ENCODE measurements at places on chromosomes 5 and 9. TPM values are rescaled to one million over a fixed set of nuclear protein-coding genes. Genes with fewer than 3 reads are reported as not detected.

The SLIT3 gene
- total RNA-seq = 2.0 TPM

The PITX1 gene
- 38.5 TPM for total RNA-seq

- H3K36me3 ChIP-seq = no peaks in the 10 kb centered on the region
- DNase-seq = no peak
- no peak overlapping the region for H3K27ac ChIP-seq
- 0 out of 2 replicates have a peak, but pooled peaks cover 2% of the 10 kb centered on the region for H3K27me3 ChIP-seq
Observed at GRCh38 chr5:16505140-16505891, 39.7 kb upstream of the ZNF622 start.

DNA sequence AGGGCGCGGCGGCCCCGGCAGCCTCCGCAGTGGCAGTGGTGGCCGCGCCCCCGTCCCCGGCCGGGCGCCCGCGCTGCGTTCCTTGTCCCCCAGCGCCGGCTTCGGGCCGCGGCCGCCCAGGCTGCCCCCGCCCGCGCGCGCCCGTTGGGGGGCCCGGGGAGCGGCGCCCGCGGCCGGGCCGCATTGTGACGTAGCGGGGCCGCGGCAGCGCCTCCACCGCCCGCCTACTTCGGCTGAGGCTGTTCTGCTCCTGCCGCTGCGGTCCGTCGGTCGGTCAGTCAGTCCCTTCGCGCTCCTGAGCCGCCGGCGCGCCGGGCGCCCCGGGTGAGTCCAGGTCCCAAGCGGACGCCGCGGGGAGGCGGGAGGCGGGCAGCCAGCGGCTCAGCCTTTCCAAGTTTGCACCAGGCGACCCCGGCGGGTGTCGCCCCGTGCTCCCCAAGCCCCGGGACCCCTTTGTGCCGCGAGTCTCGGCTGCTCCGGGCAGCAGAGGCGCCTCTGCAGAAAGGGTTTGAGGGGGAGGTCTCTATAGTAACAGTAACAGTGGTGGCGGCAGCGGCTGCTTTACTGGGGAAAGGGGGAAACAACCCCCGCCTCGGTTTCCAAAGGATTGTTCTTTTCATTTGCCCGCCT, at the start of gene SNCAIP:
TSS of gene SNCAIP (plus strand) at position 277 of the 630 bp plus-strand sequence. CDS start 78,898 bp downstream, outside the sequence.
- H3K36me3 ChIP-seq = no peaks in the 10 kb centered on the region
- DNase-seq = peak; percentile 44
- peak within 1 kb of the TSS; percentile 56 for H3K4me3 ChIP-seq
- peaks cover 11% of the 10 kb centered on the region for H3K27me3 ChIP-seq
- no peaks in the 10 kb centered on the region for H3K4me1 ChIP-seq

GRCh38 chr9:116757030-116757429, 69.9 kb downstream of the TRIM32 start:
- no peaks in the 10 kb centered on the region for H3K36me3 ChIP-seq
- no peak overlapping the region for H3K27ac ChIP-seq
- H3K4me1 ChIP-seq = no peaks in the 10 kb centered on the region
- no peaks in the 10 kb centered on the region for H3K27me3 ChIP-seq

DNA sequence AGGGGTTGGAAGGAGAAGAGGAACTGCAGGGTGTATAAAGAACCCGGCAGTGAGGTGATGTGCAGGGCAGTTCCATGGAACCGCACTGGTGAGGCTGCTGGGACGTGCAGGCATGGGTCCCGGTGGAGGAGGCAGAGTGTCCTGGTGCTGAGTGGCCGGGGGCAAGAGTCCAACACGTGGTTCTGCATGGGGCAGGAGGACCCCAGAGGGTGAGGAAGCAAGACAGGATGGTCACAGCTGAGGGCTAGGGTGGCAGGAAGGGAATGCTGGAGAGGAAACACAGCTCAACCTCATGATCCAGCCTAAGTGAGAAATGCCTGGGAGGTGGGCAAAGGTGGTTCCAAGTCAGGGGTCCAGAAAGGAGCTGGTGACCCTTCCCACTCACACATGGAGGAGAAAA, 87.2 kb downstream of the S1PR3 start:
- no peaks in the 10 kb centered on the region for H3K36me3 ChIP-seq
- H3K27ac ChIP-seq = no peak overlapping the region
- peaks cover 12% of the 10 kb centered on the region for H3K27me3 ChIP-seq
- no peaks in the 10 kb centered on the region for H3K4me1 ChIP-seq
- no peak overlapping the region for H3K4me3 ChIP-seq

GRCh38 chr9:114343471-114344187, 14.0 kb downstream of the ORM2 start:
- no peak overlapping the region for H3K4me3 ChIP-seq
- no peak overlapping the region for H3K27ac ChIP-seq
- no peaks in the 10 kb centered on the region for H3K4me1 ChIP-seq
- DNase-seq = no peak
- no peaks in the 10 kb centered on the region for H3K36me3 ChIP-seq
- H3K27me3 ChIP-seq = no peaks in the 10 kb centered on the region

GRCh38 chr5:196350-196749, 5.1 kb downstream of the LRRC14B start:
- DNase-seq = no peak
- no peaks in the 10 kb centered on the region for H3K4me1 ChIP-seq
- H3K36me3 ChIP-seq = no peaks in the 10 kb centered on the region
- H3K27ac ChIP-seq = no peak overlapping the region
- H3K4me3 ChIP-seq = no peak overlapping the region

The CBY3 gene
- not detected for total RNA-seq

DNA sequence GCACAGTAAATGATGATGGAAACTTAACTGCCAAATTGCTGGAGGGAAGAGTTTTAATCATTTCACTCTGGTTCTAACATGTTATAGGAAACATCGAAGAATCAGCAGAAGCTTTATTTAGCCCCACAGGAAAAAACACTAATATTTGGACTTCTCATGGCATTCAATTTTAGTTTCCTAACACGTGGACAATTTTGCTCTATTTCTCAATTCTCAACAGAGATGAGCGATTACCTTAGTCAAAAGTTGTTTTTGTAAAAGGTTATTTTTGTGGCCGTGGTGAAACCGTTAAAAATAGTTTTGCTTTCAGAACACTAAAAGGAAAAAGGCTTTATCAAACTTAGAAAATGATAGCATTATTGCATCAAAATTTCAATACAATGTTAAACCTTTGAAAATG, 235.2 kb downstream of the PLK2 start:
- no peaks in the 10 kb centered on the region for H3K4me1 ChIP-seq
- H3K4me3 ChIP-seq = no peak overlapping the region
- no peaks in the 10 kb centered on the region for H3K36me3 ChIP-seq
- H3K27ac ChIP-seq = no peak overlapping the region
- no peaks in the 10 kb centered on the region for H3K27me3 ChIP-seq

The PPP2CA gene
- 179 TPM for total RNA-seq

GRCh38 chr5:123089914-123090660, 1.0 kb downstream of the PRDM6 start:
- DNase-seq = peak; percentile 36
- peaks cover 4% of the 10 kb centered on the region for H3K4me1 ChIP-seq
- peak overlapping the region; percentile 61 for H3K4me3 ChIP-seq
- no peak overlapping the region for H3K27ac ChIP-seq
- no peaks in the 10 kb centered on the region for H3K36me3 ChIP-seq

GRCh38 chr5:171907725-171908343, 98.6 kb downstream of the FBXW11 start:
- peaks cover 4% of the 10 kb centered on the region for H3K36me3 ChIP-seq
- H3K27me3 ChIP-seq = no peaks in the 10 kb centered on the region
- H3K27ac ChIP-seq = no peak overlapping the region
- no peaks in the 10 kb centered on the region for H3K4me1 ChIP-seq
- no peak overlapping the region for H3K4me3 ChIP-seq
- peak; percentile 76 for DNase-seq

DNA sequence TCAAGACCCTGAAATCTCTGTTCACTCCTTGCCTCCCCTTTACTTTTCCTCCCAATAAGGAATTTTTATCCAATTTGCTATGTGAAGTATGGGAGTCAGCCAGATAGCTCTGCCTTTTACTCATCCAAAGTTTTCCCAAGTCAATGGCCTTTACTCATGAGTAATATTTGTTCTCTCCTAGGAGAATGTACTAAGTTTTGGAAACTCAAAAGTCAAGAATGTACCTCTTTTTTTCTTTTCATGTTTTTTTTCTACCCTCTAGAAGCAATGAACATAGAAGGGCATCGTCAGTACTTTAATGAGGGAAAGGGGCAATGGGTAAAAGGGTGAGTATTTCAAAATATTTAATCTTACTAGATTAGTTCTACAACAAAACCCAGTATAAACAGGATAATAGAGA, 140.2 kb upstream of the SGCD start:
- no peaks in the 10 kb centered on the region for H3K4me1 ChIP-seq
- DNase-seq = no peak
- H3K36me3 ChIP-seq = no peaks in the 10 kb centered on the region

DNA sequence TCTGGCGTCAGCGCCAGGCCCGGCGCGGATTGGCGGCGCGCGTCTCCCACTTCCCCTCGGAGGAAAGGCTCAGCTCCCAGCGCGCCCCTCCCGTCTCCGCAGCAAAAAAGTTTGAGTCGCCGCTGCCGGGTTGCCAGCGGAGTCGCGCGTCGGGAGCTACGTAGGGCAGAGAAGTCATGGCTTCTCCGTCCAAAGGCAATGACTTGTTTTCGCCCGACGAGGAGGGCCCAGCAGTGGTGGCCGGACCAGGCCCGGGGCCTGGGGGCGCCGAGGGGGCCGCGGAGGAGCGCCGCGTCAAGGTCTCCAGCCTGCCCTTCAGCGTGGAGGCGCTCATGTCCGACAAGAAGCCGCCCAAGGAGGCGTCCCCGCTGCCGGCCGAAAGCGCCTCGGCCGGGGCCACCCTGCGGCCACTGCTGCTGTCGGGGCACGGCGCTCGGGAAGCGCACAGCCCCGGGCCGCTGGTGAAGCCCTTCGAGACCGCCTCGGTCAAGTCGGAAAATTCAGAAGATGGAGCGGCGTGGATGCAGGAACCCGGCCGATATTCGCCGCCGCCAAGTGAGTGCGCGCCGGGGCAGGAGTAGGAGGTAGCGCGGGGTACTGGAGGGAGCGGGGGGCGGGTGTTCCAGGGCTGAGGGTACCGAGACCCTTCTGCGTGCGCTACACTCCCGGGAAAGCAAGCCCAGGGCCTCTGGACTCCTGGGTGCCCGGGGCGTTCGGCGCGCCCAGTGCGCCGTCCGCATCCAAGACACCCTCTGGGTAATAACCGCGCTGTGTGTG, at the start of gene MSX2:
TSS of gene MSX2 (plus strand) at position 99 of the 777 bp plus-strand sequence. CDS start at position 177, 78 bp downstream.
- peak within 1 kb of the TSS; percentile 89 for H3K4me3 ChIP-seq
- H3K27me3 ChIP-seq = peaks cover 24% of the 10 kb centered on the region
- H3K36me3 ChIP-seq = no peaks in the 10 kb centered on the region
- peak within 1 kb of the TSS; percentile 33 for H3K27ac ChIP-seq
- DNase-seq = peak; percentile 91

DNA sequence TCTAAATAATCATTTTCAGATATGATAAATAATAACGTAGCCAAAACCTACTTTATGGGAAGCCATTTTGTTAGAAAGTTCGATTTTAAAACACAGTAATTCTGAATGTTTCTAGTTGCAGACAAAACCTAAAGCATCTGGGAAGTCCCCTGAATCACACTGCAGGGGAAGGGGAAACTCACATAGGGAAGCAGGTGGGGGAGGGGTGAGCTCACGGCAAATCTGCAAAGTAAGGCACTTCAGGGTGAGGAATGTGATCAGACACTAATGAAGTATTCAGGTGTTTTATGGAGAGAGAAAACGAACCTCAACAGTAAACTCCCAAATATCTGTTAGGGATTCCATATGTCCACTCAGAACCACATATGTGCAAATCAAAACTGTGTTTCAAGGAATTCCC, 70.7 kb downstream of the EPB41L4A start:
- H3K4me3 ChIP-seq = no peak overlapping the region
- H3K27ac ChIP-seq = no peak overlapping the region
- H3K4me1 ChIP-seq = no peaks in the 10 kb centered on the region
- no peaks in the 10 kb centered on the region for H3K36me3 ChIP-seq
